Subcutaneous preadipocyte (primary cell): ENCODE measurements at places on chromosomes 6 and 20. TPM values are rescaled to one million over a fixed set of nuclear protein-coding genes. Genes with fewer than 3 reads are reported as not detected.

Gene GPR63
- 0.37 and 0.98 TPM in 2 replicates for total RNA-seq

Gene BEND6
- 9.6 and 12.7 TPM in 2 replicates for total RNA-seq

Gene OXT
- 0.39 TPM in 1 of 2 replicates, not detected in the other for total RNA-seq

Gene TOMM34
- 23.9 and 33.2 TPM in 2 replicates for total RNA-seq

Gene AKAP12
- total RNA-seq, result 133 and 254 TPM in 2 replicates

Gene POM121L2
- total RNA-seq, result not detected in 2 replicates

Gene MCHR2
- total RNA-seq, result not detected in 2 replicates

Gene TAAR8
- total RNA-seq, result not detected in 2 replicates

Gene MOCS1
- 11.8 and 12.5 TPM in 2 replicates for total RNA-seq

Gene PTCRA
- total RNA-seq, result not detected in 2 replicates

Gene APOM
- total RNA-seq, result 0.59 and 1.1 TPM in 2 replicates

Gene RMND1
- 47.7 and 54.0 TPM in 2 replicates for total RNA-seq

Gene KCNQ5
- 0.37 and 1.2 TPM in 2 replicates for total RNA-seq

Gene IMPG1
- not detected in 2 replicates for total RNA-seq
